ENCODE measurements at places on chromosomes 12 and 14.

DNA sequence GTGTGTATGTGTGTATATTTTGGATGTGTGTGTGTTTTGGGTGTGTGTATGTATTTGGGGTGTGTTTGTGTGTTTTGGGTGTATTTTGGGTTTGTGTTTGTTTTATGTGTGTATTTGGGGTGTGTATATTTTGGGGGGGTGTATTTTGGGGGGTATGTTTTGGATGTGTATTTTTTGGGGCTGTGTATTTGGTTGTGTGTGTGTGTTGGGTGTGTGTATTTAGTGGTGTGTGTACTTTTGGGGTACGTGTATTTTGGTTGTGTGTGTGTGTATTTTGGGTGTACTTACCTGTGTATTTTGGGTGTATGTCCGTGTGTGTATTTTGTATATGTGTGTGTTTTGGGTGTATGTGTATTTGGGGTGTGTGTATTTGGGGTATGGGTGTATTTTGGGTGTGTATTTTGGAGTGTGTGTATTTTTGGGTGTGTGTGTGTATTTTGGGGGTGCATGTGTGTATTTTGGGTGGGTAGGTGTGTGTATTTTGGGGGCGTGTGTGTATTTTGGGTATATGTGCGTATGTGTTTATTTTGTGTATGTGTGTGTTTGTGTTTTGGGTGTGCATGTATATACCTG is 16.7 kb upstream of the TCTN2 start:
- no peak for DNase-seq

GRCh38 chr12:111868676-111869588 is 26.9 kb downstream of the MAPKAPK5 start:
- DNase-seq = no peak

- peak; percentile 82 for DNase-seq
Observed at GRCh38 chr14:64510825-64511671, 6.5 kb downstream of the ZBTB1 start.

DNA sequence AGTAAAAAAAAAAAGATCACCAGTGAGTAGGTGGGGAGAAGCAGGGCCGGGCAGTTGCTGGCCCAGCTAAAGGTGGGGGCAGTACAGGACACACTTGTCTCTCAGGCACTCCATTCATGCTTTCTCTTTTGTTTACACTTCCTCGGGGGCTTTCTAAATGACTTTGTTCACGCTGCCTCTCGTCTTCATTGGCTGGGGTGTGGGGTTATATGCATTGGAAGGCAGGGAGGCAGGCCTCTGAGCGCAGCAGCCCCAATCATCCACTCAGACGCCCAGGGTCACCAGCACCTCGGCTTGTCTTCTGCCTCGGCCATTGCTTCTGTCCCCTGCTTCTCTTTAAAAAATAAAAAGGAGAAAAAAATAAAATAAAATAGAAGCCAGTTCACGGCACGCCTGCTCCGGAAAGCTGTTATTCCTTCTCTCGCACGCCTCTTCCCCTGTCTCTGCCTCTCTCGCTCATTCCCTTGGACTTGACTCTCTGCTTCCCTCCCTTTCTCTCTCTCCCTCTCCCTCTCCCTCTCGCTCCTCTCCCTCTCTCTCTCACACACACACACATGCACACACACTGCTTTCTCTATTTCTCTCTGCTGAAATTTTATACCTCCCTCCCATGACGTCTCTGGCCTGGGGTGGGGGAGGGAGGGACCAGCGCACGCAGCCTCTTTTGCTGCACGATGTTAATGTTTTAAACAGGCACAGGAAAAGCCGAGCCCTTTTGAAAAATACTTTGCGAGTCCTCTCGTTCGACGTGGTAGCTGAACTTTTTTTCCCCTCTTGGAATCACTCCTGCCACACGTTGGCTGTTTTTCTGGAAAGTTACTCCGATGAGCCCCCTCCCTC is at the start of gene TGFB3:
Gene TGFB3, minus strand, starts transcription at position 570 of the 840 bp plus-strand sequence. CDS start 1,102 bp downstream, outside the sequence.
- peak; percentile 94 for DNase-seq

GRCh38 chr14:96038558-96038919 is 623 bp upstream of the C14orf132 start:
- DNase-seq = no peak

GRCh38 chr14:83255015-83255726 is 1721.5 kb upstream of the SEL1L start:
- no peak for DNase-seq

GRCh38 chr12:110501399-110501751 is 536 bp downstream of the VPS29 start:
- DNase-seq = peak; percentile 36
